ENCODE measurements at places on chromosomes 13 and 19.

DNA sequence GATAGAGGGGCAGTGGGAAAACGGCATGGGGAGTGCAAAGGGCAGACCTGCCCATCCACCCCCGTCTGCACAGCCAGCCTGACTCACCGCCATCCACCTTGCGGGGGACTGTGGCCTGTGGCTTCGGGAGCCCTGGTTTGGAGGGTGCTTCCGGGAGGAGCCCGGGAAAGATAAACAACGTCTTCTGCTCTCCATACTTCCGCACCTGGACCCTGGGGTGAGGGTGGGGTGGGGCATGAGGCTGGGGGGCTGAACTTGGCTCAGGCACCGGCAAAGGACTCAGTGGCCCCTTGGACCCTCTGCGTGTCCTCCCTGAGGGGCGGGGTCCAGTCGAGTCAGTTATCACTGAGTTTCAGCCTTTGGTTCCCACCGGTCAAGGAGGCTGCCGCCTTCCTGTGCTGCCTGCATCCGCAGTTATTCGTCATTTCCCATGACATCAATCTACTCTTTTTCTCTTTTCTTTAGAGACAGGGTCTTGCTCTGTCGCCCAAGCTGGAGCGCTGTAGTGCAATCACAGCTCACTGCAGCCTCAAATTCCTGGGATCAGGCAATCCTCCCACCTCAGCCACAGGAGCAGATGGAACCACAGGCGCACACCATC is 3.2 kb downstream of the GPR108 start:
- no peak for DNase-seq

GRCh38 chr13:42906257-42906656 is 85.8 kb downstream of the EPSTI1 start:
- DNase-seq, result no peak

GRCh38 chr19:41792513-41793413 is 3.6 kb upstream of the CEACAM3 start:
- peak; percentile 50 for DNase-seq

DNA sequence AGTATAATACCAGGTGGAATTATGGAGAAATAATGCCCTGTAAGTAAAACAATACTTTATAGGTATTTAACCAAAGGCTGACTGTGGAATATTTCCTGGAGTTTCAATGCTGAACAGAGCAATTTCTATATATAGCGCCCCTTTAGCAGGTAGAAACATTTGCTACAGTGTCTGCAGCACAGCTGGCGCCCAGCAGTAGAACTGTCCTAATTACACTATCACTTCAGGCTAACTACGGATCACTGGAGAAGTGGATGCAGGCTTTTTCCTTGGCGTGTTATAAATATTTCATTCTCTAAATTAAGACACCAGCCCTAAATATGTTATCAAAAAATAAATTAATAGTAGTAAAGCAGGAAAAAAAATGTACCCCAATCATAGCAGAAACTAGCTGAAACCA is 3.1 kb downstream of the SHISA2 start:
- DNase-seq, result no peak

GRCh38 chr19:48368936-48369335 is 4.8 kb downstream of the SYNGR4 start:
- no peak for DNase-seq

DNA sequence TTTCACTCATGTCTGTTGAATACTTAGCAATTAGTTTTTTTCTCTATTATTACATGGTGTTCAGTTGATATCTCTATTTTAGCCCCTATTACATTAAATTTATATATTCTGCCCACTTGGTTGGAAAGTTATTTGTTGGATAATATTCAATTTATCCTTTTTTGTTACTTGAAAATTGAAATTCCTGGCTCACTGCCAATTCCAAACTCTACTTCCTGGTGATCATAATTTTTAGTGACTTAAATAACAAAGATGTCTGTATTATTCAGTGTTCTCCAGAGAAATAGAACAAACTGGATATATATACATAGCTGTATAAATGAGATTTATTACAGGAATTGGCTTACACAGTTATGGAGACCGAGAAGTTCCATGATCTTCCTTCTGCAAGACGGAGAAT is 93.6 kb downstream of the GPC5 start:
- DNase-seq, result no peak

DNA sequence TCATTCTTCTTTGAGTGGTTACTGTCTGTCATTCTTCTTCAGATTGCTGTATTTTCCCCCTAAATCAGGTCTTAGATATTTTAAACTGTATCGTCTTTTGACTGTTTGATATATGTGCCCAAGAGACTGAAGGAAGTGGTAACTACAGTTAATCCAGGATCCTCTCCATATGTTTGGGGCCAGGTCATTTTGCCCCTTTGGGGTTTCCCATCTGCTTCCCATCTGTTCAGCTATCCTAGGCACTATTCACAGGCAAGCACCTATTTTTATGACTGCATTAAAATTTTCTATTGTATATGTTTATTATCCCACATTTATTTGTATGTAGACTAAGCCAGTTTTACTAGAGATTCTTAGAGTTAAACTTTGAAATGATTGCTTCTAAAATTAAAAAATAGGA is 244.2 kb downstream of the PCCA start:
- no peak for DNase-seq

DNA sequence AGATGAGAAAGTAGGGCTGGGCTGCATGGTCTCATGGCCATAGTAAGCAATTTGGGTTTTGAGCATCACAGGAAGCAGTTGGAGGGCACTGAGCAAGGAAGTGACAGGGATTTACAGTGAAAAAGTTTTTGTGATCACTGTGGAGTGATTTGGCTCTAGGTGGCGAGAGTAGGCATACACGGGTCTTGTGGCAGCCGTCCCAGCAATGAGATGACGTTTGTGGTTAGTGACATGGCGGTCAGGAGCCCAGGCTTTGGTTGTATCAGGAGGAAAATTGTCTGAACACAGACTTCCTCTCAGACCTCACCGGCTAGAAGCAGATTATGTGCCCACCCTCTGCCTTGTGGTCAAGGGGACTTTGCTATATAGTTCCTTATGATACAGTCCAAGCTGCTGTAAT is 3.3 kb downstream of the ZNF444 start:
- DNase-seq, result peak; percentile 64

DNA sequence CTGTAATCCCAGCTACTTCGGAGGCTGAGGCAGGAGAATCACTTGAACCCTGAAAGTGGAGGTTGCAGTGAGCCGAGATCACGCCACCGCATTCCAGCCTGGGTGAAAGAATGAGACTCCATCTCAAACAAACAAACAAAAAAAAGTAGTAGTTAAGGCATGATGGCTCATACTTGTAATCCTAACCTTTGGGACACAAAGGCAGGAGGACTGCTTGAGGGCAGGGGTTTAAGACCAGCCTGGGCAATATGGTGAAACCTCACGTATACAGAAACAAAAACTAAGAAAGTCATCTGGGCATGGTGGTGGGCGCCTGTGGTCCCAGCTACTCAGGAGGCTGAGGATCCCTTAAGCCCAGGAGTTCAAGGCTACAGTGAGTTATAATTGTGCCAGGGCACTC is 1.8 kb downstream of the DNMT1 start:
- no peak for DNase-seq

GRCh38 chr13:67549331-67549730 is 319.2 kb upstream of the PCDH9 start:
- DNase-seq, result no peak

GRCh38 chr19:43560687-43561086 is 14.6 kb downstream of the XRCC1 start:
- DNase-seq, result peak; percentile 59

DNA sequence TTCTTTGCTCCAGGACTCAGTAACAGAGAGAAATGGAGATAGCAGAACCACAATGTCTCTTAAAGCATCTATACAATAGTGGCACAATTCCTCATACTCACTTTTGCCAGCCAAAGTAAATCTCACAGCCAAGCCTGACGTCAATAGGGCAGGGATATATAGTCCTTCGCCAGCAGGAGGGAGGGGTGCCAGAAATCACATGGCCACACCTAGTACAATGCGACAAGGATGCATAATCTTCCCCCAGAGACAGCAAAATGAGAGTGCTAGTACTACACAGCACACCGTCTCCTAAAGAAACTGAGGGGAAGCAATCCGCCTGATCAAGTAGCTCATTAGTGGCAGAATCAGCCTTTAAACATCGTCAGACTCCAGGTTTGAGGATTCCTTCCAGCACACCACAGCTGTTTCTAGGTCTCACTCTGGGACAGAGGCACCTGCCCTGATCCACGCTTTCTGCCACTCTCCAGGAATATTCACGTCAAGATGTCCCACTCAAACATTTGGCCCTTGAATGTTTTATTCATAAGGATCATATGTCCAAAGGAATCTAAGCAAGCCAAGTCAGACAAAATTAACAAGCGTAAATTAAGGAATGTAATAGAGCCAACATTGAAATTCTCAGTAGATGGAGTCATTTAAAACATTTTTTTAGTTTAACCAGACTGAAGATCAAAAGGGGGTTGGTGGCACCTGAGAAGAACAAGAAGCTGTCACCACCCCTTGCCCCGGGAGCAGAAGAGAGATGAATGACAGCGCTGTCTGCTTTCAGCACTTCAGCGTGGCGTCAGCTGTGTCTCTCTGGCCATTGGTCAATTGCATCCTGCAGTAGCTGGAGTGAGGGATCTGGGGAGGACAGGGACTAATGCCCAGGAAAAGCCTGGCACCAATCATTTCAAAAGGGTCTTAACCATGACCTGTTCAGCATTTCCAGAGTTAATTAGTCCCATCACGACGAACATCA is 63.5 kb upstream of the SERP2 start:
- peak; percentile 27 for DNase-seq

DNA sequence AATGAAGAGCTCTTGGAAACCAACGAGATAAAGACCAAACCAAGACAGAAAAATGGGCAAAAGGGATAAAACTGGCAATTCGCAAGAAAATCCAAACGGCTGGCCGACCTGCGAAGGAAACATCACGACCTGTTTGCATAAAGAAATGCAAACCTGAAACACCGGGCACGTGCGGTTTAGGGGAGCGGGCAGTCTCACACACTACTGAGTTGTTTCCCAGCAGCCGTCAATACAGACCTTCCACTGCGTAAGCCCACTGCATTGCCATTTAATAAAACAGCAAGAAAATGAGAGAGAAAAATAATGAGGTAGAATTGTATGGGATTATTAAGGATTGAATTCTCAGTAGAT is 642 bp upstream of the PEG3 start:
- no peak for DNase-seq

GRCh38 chr13:77579959-77580358 is 44.5 kb downstream of the SCEL start:
- no peak for DNase-seq

GRCh38 chr19:1561236-1561842 is 6.8 kb downstream of the MEX3D start:
- DNase-seq, result no peak

DNA sequence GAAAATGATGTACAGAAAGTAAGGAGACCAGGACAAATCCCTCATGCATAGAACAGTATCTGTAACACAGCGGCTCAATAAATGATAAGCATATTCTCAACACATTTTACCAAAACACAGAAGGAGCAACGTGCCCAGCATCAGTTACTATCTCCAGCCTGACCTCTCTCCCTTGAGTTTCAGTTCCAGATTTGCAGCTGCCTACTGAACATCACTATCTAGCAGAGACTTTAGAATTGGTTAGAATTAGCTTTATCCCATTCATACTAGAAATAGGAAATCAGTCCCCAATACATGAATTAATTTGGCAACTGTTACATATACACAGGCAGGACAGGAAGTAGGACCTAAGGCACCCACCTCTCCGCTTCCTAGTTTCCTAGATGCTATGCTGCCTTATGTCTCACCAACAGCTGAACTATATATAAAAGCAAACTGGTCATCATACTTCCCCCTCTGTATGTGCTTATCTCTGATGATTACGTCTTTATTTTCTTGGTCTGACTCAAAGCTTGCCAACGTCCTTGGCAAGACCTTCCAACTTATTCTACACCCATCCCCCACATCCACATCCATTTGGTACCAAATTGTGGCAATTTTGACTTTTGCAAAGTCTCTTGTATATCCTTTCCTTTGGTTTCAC is 61.1 kb downstream of the SACS start:
- peak; percentile 22 for DNase-seq

- DNase-seq, result no peak
Observed at GRCh38 chr13:27522847-27523246, 72.5 kb upstream of the MTIF3 start.

Data from hematopoietic multipotent progenitor cell treated with erythropoietin and hydrocortisone succinate and interleukin-3 and kit ligand, for 8 days (in vitro differentiated cells).